Right cardiac atrium (tissue), 5 donors: ENCODE measurements at places on chromosomes 16 and 17. TPM values are rescaled to one million over a fixed set of nuclear protein-coding genes. Genes with fewer than 3 reads are reported as not detected.

The PNPO gene
- total RNA-seq, result 29.9 TPM

The MT1M gene
- 5.5 TPM for total RNA-seq

The LUC7L3 gene
- total RNA-seq, result 61.7 TPM

The METTL22 gene
- total RNA-seq, result 28.1 TPM

The CDC42EP4 gene
- 37.2 TPM for total RNA-seq

The PRSS21 gene
- not detected for total RNA-seq

The KCNH6 gene
- total RNA-seq, result not detected

The SPHK1 gene
- 3.5 TPM for total RNA-seq

The ACSM2B gene
- total RNA-seq, result not detected

The CCDC57 gene
- total RNA-seq, result 16.2 TPM

The CACNA1G gene
- 4.4 TPM for total RNA-seq

The CDH11 gene
- total RNA-seq, result 36.9 TPM

The OTOP2 gene
- total RNA-seq, result not detected

The PDILT gene
- not detected for total RNA-seq
